ENCODE measurements at places on chromosomes 6 and 20.

- no peak for DNase-seq
These were observed 133.4 kb upstream of the MYLIP start for GRCh38 chr6:15995493-15995892.

DNA sequence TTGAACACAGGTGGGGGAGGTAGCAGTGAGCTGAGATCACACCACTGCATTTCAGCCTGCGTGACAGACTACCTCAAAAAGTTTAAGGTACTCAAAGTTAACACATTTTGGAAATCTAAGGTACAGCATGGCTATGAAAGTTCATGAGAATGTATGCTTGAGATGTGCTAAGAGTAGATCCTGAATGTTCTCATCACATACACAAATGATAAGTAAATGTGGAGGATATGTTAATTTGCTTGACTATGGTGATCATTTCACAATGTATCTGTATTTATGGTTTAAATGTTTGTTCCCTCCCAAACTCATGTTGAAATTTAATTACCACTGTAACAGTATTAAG is 20.1 kb upstream of the SERPINB1 start:
- DNase-seq: no peak

DNA sequence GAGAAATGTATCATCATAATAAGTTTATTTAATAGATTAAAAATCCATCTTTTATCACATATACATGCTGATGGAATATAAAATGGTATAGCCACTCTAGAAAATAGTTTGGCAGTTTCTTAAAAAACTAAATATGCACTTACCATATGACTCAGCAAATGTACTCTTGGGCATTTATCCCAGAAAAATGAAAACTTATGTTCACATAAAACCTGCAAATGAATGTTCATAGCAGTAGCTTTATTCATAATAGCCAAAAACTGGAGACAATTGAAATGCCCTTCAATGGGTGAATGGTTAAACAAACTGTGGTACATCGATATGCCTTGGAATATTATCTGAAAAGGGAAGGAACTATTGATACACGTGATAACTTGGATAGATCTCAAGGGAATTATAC is 6.4 kb upstream of the NCOA7 start:
- DNase-seq: no peak

DNA sequence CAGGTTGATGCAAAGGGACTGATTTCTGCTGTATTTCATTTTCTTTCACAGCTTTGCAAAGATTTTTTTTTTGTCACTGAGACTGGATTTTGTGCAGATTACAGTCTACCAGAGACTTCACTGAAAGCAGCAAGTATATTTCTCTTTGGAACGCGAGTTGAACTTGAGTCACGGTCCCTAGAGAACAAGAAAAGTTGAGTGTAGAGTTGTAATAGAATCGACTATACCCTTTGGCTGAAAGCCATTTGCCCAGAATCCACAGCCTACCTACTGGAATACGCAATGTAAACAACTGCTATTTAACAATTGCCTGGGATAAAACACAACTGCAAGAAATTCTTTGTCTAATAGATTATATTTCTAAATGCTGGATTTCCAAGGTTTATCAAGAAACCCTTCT is 520.6 kb downstream of the HDGFL1 start:
- DNase-seq: no peak

GRCh38 chr6:110083875-110084585 is 95.4 kb downstream of the WASF1 start:
- no peak for DNase-seq

- DNase-seq: peak; percentile 5
These were observed 5.3 kb upstream of the MOG start for GRCh38 chr6:29651413-29652197.

- DNase-seq: no peak
These were observed 74.7 kb downstream of the ZHX3 start for GRCh38 chr20:41242807-41243206.

DNA sequence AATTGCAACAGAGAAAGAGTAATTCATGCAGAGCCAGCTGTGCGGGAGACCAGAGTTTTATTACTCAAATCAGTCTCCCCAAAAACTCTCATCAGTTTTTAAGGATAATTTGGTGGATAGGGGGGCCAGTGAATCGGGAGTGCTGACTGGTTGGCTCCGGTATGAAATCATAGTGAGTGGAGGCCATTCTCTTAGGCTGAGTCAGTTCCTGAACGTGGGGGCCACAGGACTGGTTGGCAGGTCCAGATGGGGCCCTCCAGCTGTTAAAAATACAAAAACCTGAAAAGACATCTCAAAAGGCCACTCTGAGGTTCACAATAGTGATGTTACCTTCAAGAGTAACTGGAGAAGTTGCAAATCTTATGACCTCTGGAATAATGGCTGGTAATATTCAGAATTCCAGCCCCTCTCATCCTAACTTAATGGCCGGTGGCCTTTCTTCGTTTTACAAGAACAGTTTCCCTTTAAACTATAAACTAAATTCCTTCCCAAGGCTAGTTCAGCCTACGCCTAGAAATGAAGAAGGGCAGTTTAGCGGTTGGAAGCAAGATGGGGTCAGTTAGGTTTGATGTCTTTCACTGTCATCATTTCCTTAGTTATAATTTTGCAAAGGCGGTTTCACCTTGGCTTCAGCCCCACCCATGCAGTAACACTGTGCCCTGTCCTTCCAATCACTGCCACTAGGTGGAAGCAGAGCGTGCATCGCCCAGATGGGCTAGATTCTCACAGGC is 6.8 kb upstream of the MICA start:
- peak; percentile 63 for DNase-seq

DNA sequence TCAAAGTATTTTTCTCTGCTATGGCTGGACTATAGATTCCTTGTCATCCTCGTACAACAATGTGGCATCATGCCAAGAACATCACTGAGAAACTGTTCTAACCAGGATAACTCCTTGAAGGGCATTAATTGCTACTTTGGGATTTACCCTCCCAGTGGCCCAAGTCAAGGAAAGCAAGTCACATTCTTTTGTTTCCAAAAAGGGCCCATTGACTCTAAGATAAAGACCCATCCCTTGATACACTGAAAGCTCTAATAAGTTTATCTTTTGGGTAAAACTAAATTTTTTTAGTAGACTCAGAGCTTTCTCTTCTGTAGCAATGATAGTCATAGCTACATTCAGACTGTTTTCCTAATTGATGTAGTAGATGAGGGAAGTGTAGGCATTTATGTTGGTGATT is at the start of gene OR2J3:
OR2J3 (plus strand) TSS at position 301 of the 400 bp plus-strand sequence. CDS start 3,833 bp downstream, outside the sequence.
- no peak for DNase-seq

DNA sequence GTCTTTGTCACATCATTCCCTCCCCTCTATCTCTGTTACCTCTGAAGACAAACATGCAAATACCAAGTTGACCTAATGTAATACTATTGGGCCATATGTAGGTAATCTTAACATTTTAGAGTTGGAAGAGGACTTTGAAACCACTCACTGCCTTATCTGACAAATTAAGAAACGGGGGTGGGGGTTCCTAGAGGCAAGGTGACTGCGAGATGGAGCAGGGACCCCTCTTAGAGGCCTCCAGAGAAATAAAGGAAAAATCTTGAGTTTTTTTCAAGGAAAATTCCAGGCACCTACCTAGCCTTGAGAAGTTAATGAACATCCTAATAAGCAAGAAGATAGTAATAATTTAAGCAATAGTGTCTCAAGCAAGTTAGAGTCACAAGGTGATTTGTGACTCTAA is 270.8 kb downstream of the CD83 start:
- no peak for DNase-seq

- DNase-seq: no peak
These were observed 38.8 kb downstream of the CPNE5 start for GRCh38 chr6:36800223-36801076.

GRCh38 chr20:11159728-11160127 is 485.9 kb upstream of the JAG1 start:
- peak; percentile 42 for DNase-seq

DNA sequence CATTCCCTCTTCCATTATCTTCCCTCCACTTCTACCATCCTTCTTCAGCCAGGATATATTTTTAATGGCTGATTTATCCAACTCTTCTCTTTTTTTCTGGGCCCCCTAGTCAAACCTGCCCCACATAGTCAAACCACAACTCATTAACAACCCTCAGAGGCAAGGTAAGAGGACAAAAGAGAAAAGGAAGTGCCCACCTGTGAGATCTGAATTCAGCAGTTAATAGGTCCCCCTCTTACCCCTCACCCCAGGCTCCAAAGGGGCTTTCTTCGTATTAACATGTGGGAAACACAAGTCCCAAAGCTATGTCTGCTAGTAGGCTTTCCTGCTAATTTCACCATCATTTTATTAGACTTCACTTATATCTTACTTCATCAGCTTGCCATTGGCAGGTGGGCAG is 44.1 kb upstream of the TSPYL1 start:
- no peak for DNase-seq

DNA sequence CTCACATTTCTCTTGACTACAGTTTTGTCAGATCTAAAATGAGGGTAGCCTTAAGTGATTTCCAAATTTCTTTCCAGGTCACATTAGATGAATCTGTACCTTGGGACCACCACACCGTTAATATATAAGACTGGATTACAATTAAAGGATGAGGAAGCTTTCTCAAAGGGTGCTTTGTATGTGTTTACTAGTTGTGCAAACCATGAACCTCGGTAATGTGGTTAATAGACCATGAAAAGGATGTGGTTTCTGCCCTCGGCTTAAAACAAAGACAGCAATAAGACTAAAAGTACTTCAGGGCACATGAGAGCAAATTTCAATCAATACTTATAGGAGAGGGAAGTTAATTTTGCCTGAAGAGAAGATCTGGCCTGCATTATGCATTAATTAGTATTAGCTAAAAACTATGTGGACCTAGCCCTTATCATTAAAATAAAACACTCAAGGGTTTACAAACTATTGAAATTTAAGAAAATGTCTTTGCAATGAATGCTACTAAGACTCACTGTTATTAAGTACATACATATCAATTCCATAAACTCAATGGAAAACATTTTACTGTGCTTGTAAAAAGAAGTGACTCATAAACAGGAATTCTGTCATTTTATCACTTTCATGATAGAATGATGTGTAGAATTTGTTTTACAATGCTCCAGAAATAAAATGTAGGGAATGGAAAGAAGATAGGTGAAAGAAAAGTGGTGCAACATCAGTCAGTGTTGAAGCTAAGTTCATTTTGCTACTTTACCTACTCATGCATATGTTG is 936 bp upstream of the TMX4 start:
- DNase-seq: no peak

- DNase-seq: no peak
These were observed 14.7 kb downstream of the FOXF2 start for GRCh38 chr6:1403851-1404712.

DNA sequence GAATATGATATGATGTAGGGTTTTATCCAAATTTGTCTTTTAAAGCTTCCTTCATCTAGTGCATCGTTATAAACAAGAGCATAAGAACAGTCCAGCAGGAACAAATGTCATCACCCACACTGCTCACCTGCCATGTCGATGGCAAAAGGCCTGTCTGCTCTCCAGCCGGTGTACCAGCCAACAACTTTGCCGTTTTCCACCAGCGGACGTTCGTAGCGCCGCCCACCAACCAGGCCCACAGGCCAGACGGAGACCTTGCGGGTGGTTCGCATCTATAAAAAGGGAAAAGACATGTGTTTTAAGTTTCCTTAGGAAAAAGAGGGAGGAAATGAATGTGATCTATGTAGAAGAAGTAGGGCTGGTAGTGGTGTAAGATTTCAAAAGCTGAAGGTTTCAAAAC is 62.9 kb downstream of the B3GAT2 start:
- no peak for DNase-seq

- DNase-seq: no peak
These were observed 80.7 kb downstream of the SYTL3 start for GRCh38 chr6:158730541-158730907.

GRCh38 chr6:140319209-140319608 is 944.8 kb upstream of the CITED2 start:
- no peak for DNase-seq

GRCh38 chr20:45450097-45450818 is 19.3 kb upstream of the WFDC2 start:
- DNase-seq: peak; percentile 71

DNA sequence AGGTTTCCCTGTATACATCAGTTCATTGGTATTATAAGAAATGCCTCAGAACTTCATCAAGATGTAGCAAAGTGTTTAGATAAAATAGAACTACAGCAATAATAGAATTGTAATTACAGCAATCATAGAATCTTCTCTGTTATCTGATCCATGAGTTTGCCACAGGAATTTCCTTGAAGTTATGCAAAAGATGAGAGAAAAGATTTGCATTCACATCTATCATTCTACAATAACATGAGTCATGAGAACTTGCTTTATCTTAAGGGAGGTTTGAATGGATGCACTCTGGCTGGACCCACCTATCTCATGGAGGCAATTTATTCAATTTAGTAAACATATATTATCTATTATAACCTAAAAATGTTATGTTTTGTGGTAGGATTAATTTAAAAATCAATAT is 329.8 kb upstream of the EPHA7 start:
- no peak for DNase-seq

DNA sequence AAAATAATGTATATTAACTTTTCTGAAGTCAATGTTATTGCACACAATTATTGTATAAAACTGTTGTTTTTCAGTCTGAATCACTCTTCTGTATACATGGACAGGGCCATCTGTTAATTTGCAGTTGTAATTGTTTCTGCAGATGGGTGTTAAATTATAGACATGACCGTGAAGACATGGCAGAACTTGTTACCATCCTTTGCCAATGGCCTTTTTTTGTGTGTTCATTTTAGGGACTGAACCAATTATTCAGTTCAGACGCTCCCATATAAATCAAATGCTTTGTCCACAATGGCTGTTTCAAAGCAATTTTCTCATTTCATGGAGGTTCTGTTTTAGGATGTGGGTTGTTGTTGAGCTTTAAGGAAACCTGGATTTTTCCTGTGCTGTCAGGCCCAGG is 533.7 kb downstream of the DOK5 start:
- DNase-seq: no peak

- DNase-seq: no peak
These were observed 33.2 kb upstream of the PHACTR3 start for GRCh38 chr20:59571151-59571550.

DNA sequence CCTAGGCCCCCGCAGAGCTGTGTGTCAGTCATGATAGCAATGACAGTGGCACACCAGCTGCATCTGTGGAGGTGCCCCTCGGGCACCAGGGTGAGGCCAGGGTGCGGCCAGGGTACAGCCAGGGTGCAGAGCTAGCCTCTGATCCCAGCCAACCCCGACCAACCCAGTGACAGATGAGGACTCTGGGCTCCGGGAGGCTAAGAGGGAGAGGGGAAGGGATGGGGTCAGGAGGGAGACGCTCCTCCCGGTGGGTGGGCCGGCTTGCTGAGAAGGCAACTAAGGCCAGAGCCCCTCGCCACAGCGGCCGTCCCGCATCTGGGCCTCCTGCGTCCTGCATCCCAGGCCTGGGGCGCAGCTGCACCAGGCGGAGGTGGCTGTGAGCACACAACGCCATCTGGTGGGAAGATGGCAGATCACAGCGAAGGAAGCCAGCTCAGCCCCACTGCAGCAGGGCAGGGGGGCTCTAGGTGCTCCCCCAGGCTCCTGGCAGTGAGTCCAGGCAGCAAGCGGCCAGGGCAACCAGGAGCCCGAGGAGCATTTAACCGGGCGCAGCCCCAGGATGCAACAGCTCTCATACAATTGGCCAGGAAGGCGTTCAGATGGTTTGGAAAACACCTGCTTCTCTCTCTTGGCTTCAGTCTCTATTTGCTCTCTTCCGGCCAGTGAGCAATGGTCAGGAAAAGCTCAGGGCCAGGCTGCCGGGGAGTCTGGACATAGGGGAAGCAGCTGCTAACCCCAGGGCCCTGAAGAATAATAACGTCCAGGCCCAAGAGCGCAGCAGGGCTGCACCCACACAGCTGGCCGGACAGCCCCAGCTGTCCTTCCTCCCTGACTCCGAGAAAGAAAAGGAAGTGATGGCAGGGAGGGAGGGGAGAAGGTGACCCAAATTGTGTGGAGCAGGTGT is 169.4 kb downstream of the TAF4 start:
- DNase-seq: no peak

All from GDM1 (cell line).